ENCODE measurements at places on chromosomes 1 and 21.
A peak's percentile ranks its signal among the peaks of the same experiment; 100 is the strongest.

- DNase-seq = no peak
These were observed 272.2 kb upstream of the B3GALT2 start for GRCh38 chr1:193458628-193459027.

- DNase-seq = no peak
These were observed 14.9 kb downstream of the PCP4L1 start for GRCh38 chr1:161273402-161273801.

GRCh38 chr1:31460027-31460426 lies 47.0 kb downstream of the SERINC2 start:
- no peak for DNase-seq

GRCh38 chr21:38349111-38349746 lies 92.4 kb downstream of the KCNJ15 start:
- peak; percentile 40 for DNase-seq

GRCh38 chr1:37073854-37074379 lies 39.6 kb upstream of the GRIK3 start:
- no peak for DNase-seq

GRCh38 chr21:35674895-35675470 lies 385.3 kb downstream of the SETD4 start:
- DNase-seq = no peak

DNA sequence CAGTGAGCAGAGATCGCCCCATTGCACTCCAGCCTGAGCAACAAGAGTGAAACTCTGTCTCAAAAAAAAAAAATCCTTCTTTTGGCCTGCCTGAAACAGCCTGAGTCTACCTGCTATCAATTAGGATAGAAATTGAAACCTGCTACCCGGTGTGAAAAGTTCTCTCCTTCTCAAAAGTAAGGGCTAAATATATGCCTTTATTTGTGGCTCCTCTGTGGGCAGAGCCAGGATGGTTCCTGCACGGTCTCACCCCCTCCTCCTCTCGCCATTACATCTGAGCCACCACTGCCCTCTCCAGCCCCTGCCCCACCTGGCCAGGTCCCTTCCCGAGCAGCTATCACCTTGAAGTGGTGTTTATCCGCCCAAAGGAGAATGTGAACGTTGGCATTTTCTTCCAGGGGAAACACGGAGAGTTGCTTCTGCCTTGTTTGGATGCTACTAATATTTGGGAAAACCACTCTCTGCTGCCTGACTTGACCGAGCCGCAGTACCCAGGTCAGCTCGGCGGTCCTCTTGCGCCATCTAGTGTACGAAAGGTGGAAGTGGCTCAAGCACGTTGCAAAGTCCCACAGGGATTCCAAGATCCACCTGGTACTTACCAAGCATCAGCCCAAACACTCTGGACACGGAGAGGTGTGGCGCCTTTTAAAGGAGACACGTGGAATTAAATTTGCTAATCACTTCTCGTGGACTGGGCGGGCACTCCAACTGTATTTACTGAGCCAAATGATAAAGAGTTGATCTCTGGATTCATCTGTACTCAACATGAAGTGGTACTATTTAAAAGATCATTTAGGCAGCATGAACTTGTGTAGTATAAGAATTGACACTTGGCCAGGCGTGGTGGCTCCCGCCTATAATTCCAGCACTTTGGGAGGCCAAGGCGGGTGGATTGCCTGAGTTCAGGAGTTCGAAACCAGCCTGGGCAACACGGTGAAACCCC lies 31.9 kb downstream of the SETD4 start:
- DNase-seq = peak; percentile 85

DNA sequence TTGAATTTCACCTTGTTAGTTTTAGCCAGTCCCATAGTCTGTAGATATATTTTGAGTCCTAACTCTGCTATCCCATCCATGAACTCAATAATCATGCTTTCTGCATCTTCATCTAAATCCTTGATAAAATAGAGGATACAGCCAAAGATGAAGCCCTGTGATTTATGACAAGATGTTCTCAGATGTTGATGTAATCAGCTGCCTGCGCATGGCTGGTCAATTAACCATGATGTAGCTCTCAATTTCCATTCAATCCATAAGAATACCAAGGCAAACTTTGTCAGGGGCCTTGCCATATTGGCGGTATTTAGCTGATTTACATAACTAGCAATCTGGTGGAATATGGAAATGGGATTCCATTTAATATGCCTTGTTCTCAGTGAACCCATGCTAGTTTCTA lies 183.2 kb downstream of the TNR start:
- DNase-seq = no peak

DNA sequence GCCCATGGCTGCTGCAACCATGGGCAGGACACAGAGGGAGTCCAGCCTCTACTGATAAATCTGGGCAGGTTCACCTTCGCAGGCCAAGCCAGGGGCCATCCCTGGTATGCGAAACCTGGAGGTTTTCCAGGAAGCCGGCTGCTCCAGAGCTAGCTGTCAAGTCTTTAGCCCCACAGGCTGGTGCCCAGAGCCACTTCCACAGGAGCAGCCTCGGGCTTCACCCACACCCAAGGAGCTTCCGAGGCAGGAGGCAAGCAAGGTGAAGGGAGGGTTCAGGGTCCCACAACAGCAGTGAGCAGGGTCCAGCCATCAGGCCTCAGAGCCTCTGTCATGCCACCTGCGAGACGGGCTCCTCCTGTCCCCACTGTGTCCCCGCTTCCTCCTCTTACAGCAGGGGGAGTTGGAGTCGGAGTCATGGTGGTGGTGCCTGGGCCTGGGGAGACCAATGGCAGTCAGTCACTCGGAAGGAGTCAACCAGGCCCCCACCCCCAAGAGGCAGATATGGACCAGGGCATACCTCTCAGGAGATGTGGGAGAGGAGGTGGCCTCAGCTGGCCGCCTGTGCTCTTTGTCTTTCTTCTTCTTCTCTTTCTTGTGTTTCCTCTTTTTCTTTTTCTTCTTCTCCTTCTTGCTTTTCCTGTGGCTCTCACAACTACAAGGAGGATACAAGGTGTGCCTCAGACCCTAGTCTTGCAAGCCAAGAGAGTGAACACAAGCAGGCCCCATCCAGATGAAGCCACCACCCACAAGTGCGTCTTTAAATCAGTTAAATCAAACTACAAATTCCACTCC lies 2.1 kb downstream of the C1orf35 start:
- no peak for DNase-seq

DNA sequence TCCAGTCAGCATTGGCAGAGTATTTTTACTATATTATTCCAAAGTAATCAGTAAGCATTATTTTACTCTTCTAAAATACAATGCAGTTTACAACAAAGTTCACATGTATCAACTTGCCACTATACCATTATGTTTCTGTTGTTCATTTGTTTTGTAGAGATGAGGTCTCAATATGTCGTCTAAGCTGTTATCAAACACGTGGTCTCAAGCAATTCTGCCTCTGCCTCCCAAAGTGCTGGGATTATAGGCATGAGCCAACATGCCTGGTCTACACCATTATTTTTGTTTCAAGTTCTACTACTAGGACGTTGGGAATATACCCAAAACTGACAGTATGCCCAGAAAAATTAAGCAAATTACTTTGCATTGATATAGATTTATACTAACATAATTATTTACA lies 19.8 kb downstream of the FAF1 start:
- DNase-seq = no peak

GRCh38 chr1:41728403-41729202 lies 190.1 kb downstream of the HIVEP3 start:
- DNase-seq = peak; percentile 31

GRCh38 chr1:39293375-39294070 lies 89.0 kb downstream of the MACF1 start:
- DNase-seq = no peak

GRCh38 chr1:64743954-64744491 lies 852 bp upstream of the RAVER2 start:
- peak; percentile 72 for DNase-seq

Measured in NCI-H510A treated with DMSO at 0.1 percent for 48 hours (cell line).